HuH-7 (cell line): ENCODE measurements at places on chromosomes 13 and 19.

GRCh38 chr13:48131533-48131932 is 36.6 kb upstream of the MED4 start:
- no peak for DNase-seq

DNA sequence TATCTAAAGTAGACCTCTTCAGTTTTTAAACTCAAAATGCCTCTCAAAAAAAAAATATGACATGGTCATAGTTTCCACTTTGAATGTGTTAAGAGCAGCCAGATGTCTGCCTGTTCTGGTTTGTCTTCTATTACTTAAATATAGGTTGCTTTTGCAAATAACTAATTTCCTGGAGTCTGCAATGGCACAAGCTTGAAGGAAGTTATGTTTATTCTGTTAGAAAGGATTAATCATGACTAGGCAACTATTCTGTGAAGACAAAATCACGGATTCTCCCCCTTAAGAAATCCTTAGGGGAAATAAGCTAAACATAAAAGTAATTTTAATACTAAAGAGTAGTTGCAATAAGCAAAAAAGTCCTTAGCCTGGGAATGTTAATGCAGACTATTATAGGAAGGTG is 26.3 kb downstream of the SKA3 start:
- no peak for DNase-seq

DNA sequence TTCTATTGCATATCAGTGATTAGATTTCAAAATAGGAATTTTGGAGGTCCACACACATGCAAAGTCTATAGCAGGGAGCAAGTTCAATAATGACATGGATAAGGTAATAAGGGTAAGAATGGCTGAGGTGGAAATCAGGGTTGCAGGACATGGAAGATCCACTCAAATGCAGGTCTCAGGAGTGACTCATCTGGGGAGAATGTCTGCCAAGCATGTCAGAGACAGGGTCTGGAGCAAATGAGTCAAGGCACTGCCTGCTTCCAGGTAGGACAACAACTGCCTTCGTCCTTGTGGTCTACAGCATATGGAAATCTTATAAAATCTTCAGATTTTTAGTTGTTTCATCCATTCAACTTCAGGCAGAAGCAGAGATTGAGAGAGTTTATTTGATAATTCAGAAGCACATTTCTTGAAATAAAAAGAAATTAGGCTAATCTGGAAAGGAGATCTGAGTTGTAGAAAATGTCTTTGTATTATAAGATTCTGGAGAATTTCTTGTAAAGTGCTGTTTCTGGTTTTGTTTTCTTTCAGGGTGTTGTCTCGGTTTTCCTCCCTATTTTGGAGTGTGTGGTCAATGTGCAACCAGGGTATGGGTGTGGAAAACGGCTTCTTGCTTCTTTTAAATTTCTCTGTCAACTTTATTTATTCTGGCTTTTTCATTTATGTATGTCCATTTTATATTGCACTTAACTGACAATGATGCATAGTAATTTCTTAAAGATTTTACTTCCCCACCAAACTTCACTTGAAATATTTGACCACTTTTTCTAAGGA is 748.8 kb downstream of the LIG4 start:
- no peak for DNase-seq

GRCh38 chr19:43438291-43439031 is 23.8 kb downstream of the TEX101 start:
- no peak for DNase-seq

DNA sequence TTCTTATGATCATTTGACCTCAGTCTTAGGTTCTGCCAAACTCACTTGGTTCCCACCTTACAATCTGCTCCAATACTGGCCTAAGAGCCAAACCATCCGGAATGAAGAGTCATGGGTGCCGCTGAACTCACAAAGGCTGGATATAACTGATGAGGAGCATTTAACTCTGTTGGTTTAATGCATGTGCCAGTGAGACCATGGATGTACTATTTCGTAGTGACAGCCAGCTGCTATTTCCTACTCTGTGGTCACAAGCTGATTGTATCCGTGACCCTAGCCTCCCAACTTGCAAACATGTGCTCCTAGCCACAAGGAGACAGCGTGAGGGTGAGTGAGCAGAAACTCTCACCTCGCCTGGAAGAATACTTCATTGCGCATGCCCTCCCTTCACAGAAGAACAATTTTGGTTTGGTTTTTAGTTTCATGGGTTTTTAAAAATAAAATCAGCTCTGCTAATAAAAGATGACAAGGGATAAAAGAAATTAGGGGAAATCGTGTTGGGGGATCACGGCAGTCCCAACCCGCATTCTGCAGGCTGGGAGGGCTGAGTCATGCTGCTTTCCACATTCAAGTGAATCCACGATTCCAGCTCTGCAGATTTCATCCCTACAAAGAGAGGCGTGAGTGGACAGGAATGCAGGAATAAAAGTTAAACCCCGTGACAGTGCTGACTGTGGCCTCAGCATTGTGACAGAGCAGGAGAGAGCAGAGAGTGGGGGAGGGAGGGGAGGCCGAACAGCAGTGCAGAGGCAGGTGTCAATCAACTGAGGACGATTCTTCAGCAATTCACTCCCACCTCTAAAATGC is 66.8 kb upstream of the RAP2A start:
- no peak for DNase-seq

DNA sequence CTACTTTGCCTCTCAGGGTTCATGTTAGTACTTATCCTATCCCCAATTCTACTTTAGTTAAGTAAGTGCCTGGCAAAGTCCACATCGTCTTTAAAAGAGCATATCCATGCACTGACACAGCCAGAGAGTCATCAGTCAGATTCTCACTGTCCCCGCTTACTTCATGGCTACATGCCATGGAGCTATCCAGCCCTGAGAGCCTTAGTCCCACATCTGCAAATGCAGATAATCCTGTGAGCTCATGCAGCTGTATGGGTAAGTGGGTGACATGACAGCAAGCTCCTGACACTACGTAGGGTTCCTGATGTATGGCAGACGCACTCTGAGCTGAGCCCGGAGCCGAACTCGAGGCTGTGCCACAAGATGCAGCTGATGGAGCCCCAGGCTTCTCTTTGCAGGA is 661.5 kb downstream of the LIG4 start:
- no peak for DNase-seq

DNA sequence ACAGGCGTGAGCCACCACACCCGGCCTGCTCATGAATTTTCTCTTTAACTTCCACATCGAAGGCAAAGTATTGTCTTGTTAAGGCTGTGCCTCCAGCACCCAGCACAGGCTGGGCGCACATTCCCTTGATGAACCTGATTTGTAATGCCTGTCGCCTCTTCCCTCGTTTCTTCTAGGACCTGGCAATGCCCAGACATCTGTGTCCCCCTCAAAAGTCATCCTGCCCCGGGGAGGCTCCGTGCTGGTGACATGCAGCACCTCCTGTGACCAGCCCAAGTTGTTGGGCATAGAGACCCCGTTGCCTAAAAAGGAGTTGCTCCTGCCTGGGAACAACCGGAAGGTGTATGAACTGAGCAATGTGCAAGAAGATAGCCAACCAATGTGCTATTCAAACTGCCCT is 3.7 kb downstream of the ICAM1 start:
- DNase-seq: no peak

GRCh38 chr13:37615276-37615675 is 16.7 kb upstream of the POSTN start:
- DNase-seq: no peak

- DNase-seq: no peak
Observed at GRCh38 chr13:113349491-113349890, 14.4 kb downstream of the GRTP1 start.

GRCh38 chr13:23806874-23807526 is 82.2 kb downstream of the MIPEP start:
- DNase-seq: no peak

GRCh38 chr19:49362048-49362928 is at the start of gene TEAD2:
Gene TEAD2 (minus strand): TSS chr19:49362416. CDS start chr19:49360075, 2,341 bp downstream.
- DNase-seq: peak; percentile 81

DNA sequence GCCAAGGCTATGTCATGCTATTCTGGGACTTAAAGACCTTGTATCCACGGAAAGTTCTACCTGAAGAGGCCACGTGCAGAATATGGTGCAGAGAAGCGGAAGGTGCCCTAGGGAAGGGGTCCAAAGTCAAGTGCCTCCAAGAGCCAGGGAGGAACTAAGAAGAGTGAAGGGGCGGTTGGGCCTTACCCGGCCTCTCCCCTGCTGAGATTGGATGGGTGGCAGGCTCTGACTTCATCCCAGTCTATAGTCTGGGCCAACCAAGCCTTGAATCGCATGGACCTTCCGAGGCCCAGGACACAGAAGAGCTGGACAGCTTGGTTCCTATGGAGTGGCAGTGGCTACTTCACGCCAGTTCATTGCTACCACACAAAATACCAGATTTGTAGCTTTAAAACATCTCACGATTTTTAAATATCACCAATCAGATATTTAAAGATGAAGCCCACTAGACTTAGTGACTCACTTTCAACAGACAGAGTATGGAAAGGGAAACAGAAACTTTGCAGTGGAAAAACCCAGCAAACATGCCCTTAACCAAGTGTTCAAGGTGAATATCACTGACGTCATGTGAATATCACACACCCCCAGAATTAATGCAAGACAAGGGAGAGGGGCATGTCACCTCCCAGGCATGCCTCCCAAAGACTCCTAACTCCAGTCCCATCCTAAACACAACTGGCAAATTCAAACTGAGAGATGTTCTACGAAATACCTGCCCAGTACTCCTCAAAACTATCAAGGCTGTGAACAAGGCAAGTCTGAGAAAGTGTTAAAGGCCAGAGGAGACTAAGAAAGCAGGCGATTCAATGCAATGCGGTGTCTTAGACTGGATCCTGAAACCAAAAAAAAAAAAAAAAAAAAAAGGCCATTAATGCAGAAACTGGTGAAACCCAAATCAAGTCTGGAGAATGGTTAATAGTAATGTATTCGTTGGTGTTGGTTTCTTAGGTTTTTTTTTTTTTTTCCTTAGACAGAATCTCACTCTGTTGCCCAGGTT is 10.2 kb downstream of the C19orf12 start:
- DNase-seq: no peak

DNA sequence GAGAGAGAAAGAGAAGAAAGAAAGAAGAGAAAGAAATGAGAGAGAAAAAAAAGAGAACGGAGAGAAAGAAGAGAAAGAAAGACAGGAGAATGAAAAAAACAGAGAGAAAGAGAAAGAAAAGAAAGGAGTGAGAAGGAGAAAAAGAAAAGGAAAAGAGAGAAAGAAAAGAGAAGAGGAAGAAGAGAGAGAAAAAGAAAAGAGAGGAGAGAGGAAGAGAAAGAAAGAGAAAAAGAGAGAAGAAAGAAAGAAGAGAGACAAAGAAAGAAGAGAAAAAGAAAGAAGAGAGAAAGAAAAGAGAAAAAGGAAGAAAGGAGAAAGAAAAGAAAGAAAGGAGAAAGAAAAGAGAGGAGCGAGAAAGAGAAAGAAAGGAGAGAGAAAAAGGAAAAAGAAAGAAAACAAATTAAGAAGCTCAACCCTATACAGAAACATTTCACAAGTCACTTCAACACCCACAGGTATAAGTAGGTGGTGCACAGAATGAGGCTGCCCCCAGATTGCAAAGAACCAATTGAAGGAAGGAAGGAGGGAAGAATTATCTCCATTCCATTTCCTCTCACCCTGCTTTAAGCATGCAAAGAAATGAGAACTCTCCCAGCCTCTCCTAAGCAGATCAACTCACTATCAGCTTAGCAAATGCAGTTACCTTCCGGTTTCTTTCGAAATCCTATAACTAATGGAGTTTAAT is 98.8 kb upstream of the CACNA1A start:
- no peak for DNase-seq

GRCh38 chr13:112219740-112220139 is 152.8 kb downstream of the SOX1 start:
- DNase-seq: no peak

DNA sequence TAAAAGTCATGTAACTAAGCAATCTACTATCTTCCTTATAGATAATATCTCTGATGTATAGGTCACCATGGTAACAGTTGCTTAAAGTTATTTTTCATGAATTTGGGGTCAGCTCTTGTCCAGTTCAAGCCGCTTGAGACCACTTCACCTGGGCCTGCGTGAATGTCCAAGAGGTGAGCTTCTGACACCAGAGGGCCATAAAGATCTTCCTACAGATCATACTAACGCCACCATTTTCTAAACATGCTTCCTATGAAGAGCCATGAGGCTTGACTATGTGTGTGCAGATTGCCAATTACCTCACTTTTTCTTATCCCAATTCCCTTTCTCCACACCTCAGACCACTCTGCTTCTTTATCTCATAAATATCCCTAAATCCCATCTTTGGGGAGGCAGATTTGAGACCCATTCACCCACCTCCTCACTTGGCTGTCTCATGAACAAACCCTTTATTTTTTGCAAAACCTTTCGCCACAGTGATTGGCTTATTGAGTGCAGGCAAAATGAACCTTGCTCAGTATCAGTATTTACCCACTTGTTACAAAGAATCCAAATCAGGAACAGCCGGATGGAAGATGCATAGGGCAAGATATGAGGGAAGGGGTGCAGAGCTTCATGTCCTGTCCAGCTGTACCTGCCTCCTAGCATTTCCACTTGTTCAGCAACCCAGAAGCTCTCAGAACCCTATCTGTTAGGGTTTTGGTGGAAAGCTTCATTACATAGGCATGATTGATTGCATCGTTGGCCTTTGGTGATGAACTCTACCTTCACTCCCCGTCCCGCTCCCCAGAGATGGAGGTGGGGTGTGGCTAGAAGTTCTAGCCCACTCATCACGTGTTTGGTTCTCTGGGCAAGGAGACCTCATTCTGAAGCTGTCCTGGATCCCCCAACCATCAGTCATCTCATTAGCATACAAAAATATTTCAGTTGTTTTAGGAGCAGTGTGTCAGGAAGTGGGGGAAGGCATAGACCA is 34.2 kb downstream of the FAM187B start:
- no peak for DNase-seq

DNA sequence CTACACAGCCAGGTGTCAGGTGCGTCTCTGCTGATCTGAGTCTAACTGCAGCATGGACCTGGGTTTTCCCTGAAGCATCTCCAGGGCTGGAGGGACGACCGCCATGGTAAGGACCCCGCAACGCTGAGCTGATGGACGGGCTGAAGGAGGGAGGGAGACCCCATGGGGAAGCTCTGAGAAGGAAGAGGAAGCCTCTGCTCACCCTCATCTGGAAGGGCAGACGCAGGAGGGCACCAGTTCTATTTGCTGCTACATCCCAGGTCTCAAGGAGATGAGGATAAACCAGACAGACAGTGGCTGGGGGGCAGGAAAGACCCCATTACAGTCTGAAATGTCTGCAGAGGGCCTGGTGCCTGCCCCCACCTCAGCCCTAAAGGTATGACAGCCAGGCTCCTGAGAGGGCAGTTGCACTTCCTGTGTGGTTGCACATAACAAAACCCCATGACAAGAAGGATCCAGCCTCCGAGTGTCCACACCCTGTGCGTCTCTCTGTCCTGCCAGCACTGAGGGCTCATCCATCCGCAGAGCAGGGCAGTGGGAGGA is at the start of gene LILRA2:
LILRA2 (plus strand) TSS at position 461 of the 543 bp plus-strand sequence. CDS start 89 bp downstream, outside the sequence.
- no peak for DNase-seq

- DNase-seq: no peak
Observed at GRCh38 chr19:56261145-56261544, 11.4 kb upstream of the EDDM13 start.

DNA sequence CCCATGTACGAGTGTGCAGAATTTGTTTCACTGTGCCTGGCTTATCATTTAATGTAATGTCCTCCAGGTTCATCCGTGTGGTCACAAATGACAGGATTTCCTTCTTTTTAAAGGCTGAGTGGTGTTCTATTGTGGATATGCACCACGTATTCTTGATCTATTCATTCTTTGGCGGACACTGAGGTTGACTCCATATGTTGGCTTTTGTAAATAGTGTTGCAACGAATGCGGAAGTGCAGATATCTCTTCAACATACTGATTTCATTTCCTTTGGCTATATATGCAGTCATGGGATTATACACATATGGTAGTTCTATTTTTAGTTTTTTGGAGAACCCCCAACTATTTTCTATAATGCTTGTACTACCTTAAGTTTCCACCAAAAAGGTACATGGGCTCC is 13.0 kb downstream of the OR7A5 start:
- no peak for DNase-seq

- peak; percentile 20 for DNase-seq
Observed at GRCh38 chr19:21698215-21698614, 69.2 kb downstream of the ZNF100 start.
